ENCODE measurements at places on chromosomes 16 and 17. TPM values are rescaled to one million over a fixed set of nuclear protein-coding genes. Genes with fewer than 3 reads are reported as not detected.

GRCh38 chr16:66952430-66953110, 8.5 kb upstream of the CES3 start:
- peaks cover 4% of the 10 kb centered on the region for H3K27me3 ChIP-seq
- H3K4me3 ChIP-seq: no peak overlapping the region
- no peak overlapping the region for H3K27ac ChIP-seq
- H3K36me3 ChIP-seq: no peaks in the 10 kb centered on the region
- H3K4me1 ChIP-seq: peaks cover 73% of the 10 kb centered on the region

DNA sequence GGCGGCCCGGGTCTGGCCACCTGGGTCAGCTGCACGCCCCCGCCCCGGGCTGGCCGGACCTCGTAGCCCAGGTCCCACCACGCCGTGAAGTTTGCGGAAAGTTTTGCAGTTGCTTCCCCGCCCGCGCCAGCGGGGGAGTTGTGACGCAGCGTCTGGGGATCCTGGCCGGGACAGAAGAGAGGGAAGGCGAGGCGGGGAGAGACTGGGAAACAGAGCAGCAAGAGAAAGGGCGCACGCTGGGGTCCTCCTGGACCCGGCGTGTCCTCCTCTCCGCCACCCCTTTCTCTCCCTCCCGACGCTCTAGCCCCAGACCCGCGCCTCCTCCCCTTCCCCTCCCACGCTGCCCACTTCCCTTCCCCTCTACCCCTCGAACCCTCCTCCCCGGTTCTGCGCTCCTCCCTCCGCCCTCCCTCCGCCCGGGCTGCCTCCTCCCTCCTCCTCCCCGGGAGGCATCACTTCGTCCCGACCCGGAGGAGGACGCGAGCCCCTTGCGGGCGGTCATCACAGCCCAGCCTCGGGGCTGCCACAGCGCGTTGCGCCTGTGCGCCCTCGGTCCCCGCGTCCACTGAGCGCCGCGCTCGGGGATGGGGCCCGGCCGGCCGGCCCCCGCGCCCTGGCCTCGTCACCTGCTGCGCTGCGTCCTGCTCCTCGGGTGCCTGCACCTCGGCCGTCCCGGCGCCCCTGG, at the start of gene MRC2:
TSS of gene MRC2 (plus strand) at position 452 of the 685 bp plus-strand sequence. CDS start at position 585, 133 bp downstream.
- peak within 1 kb of the TSS; percentile 40 for H3K4me3 ChIP-seq
- H3K27me3 ChIP-seq: peaks cover 21% of the 10 kb centered on the region
- no peaks in the 10 kb centered on the region for H3K36me3 ChIP-seq
- H3K27ac ChIP-seq: no peak within 1 kb of the TSS
- no peak for DNase-seq

DNA sequence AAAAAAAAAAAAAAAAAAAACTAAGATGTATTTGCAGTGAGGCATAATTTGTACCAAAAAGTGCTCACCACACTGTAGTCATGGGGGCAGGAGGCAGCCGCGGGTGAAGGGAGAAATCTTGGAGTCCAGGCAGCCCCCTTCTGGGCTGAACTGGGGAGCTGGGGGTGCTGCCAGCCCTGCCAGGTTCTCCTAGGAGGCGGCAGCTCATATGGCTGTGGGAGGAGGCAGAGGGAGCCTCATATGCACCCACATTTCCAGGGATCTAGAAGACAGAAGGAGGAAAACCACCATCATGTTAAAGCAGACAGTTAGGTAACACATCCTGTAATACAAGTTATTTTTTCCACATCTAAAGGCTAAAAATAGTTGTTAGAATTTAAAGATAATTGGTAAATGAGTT, 16.3 kb downstream of the MAPT start:
- no peaks in the 10 kb centered on the region for H3K27me3 ChIP-seq
- no peak overlapping the region for H3K4me3 ChIP-seq
- H3K27ac ChIP-seq: no peak overlapping the region
- H3K4me1 ChIP-seq: peaks cover 10% of the 10 kb centered on the region
- H3K36me3 ChIP-seq: no peaks in the 10 kb centered on the region

GRCh38 chr16:30874244-30874820, 19.5 kb downstream of the BCL7C start:
- no peaks in the 10 kb centered on the region for H3K36me3 ChIP-seq
- no peaks in the 10 kb centered on the region for H3K27me3 ChIP-seq
- no peak for DNase-seq
- H3K4me3 ChIP-seq: peak overlapping the region; percentile 97

GRCh38 chr16:3131755-3132377, 3.0 kb upstream of the ZNF213 start:
- peak; percentile 48 for DNase-seq
- H3K36me3 ChIP-seq: no peaks in the 10 kb centered on the region
- H3K4me1 ChIP-seq: peaks cover 36% of the 10 kb centered on the region
- H3K4me3 ChIP-seq: no peak overlapping the region
- H3K27ac ChIP-seq: no peak overlapping the region

DNA sequence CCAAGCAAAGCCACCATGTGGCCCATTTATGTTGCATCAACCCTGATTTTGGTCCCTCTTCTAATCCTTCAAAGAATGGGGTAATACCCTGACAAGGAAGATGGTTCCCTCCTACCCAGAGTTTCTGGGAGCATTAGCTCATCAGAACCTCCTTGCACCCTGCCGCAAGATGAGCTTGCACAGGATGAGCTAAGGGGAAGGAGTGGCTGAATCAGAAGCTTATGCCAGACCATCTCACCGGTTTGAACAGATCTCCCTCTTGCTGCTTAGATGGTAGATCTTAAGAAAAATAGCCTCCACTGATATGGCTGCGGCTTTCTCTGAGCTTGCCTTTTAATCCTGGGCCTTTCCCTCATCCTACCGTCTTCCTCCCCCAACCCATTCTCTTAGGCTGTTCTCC, 175.1 kb downstream of the SOX9 start:
- no peaks in the 10 kb centered on the region for H3K36me3 ChIP-seq
- peaks cover 55% of the 10 kb centered on the region for H3K4me1 ChIP-seq
- peaks cover 7% of the 10 kb centered on the region for H3K27me3 ChIP-seq
- no peak overlapping the region for H3K27ac ChIP-seq
- H3K4me3 ChIP-seq: no peak overlapping the region
- DNase-seq: no peak

- no peaks in the 10 kb centered on the region for H3K36me3 ChIP-seq
- no peak overlapping the region for H3K27ac ChIP-seq
- no peak for DNase-seq
- H3K27me3 ChIP-seq: peaks cover 23% of the 10 kb centered on the region
These were observed 71.9 kb downstream of the SDR42E1 start for GRCh38 chr16:81939164-81940056.

- H3K4me3 ChIP-seq: no peak overlapping the region
- peaks cover 74% of the 10 kb centered on the region for H3K4me1 ChIP-seq
- peak overlapping the region; percentile 7 for H3K27ac ChIP-seq
- H3K27me3 ChIP-seq: no peaks in the 10 kb centered on the region
- DNase-seq: no peak
These were observed 34.1 kb downstream of the AXIN2 start for GRCh38 chr17:65527381-65527780.

DNA sequence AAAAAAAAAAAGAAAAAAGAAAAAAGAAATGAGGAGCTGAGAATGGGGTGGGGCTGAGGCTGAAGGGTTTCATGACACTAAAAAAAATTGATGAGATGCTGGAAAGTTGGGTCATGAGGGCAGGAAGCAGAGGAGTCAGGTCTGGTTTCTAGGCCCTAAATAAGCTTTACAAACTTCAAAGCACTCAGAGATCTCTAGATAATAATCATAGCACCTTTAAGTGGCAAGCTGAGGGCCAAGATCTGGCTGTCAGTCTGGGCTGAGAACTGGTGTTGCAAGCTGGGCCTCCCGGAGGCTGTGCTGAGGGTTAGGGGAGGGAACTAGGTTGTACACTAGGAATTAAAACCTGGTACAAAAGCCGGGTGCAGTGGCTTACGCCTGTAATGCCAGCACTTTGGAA, 6.4 kb downstream of the ZNF764 start:
- no peak overlapping the region for H3K27ac ChIP-seq
- peaks cover 25% of the 10 kb centered on the region for H3K36me3 ChIP-seq
- no peak overlapping the region for H3K4me3 ChIP-seq
- H3K4me1 ChIP-seq: peaks cover 55% of the 10 kb centered on the region

DNA sequence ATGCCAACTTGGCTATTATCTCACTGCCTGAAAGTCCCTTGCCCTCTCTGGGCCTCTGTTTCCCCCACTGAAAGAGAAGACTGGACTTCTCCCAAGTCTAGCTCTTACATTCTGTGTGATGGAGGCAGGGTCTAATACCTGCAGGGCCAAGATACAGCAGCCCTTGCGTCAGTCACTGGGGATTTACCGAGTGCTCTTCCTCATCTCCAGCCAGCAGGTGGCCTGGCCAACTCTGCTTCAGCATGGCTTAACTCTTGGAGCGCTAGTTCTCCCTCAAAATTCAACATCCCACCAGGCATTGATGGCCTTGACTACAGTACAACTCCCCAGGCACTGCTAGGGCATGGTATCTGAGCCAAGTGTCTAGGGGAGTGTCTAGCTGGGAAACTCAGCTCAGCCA, 19.9 kb upstream of the MTMR4 start:
- peaks cover 64% of the 10 kb centered on the region for H3K4me1 ChIP-seq
- H3K27ac ChIP-seq: no peak overlapping the region
- peaks cover 41% of the 10 kb centered on the region for H3K27me3 ChIP-seq
- H3K4me3 ChIP-seq: no peak overlapping the region
- H3K36me3 ChIP-seq: no peaks in the 10 kb centered on the region

DNA sequence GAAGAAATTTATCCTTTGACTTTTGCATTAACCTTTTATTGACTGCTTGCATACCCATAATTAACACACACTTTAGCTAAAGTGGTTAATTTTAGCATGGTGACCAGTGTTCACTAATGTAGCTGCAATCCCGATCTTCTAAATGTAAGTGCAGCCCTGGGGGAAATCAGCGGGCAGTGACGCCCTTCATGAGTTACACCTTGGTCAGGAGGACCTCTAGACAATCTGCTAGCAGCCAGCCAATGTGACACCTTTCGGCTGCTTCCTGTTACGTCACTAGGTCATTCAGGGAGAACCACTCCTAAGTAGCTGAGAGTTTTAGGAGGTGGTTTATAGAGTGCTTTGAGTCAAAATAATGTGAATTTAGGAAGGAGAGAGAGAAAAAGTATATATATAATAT, 180.5 kb downstream of the IRX3 start:
- no peak overlapping the region for H3K27ac ChIP-seq
- H3K4me3 ChIP-seq: no peak overlapping the region
- no peaks in the 10 kb centered on the region for H3K36me3 ChIP-seq
- peak; percentile 23 for DNase-seq

Gene SCNN1G
- not detected for polyA plus RNA-seq

Gene CCL4L2
- polyA plus RNA-seq: not detected

Gene GH2
- polyA plus RNA-seq: not detected

Gene ASPA
- polyA plus RNA-seq: not detected

Gene ABCC6
- 82.4 TPM for polyA plus RNA-seq

Measured in HepG2 (cell line).